BE2C (cell line): ENCODE measurements at places on chromosomes 16 and 17.

DNA sequence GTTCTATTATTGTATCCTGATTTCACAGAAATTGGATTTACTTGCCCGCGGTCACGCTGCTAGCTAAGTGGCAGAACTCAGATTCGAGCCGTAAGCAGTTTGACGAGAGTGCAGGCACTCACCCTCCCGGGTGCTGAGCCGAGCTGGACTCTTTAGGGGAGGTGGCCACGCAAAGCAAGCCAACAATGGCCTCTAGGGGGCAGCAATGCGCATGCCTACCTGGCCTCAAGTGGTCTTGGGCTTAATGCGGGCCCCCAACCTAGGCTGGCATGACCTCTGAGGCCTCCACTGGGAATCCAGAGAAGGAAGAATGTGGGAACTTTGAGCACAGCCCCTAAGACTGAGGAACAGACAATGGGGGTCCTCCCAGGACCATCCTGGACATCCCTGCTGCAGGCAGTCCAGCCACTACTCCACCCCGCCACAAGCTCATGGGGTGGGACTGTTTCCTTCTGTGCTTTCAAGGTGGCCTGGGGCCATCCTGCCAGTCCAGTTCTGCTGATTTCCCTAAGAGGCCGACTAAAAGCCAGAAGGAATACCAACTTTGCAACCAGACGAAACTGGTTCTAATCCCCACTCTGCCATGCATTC, 276.5 kb downstream of the XYLT1 start:
- DNase-seq: peak; percentile 68

DNA sequence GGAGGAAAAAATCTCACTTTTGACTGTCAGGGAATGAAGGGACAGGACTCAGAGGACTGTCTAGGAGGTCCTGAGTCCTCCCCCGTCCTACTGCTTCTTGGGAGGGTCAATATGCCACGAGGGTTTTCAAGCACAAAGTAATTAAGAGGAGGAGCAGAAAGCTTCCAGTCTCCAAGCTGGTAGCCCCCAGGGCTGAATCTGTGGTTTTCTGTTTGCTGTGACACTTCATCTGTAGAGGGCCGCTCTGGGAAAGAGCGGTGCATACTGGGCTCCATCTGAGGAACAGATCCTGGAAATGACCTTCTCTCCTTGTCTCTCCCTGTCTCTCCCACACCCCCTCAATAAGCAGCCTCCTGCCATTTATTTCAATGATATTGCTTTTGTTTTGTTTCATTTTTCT, 180.1 kb upstream of the SDK2 start:
- no peak for DNase-seq

GRCh38 chr17:28394337-28395116, 11.5 kb downstream of the SLC46A1 start:
- no peak for DNase-seq

- DNase-seq: no peak
Measured at GRCh38 chr17:16298140-16298662, 55.1 kb downstream of the CENPV start.

DNA sequence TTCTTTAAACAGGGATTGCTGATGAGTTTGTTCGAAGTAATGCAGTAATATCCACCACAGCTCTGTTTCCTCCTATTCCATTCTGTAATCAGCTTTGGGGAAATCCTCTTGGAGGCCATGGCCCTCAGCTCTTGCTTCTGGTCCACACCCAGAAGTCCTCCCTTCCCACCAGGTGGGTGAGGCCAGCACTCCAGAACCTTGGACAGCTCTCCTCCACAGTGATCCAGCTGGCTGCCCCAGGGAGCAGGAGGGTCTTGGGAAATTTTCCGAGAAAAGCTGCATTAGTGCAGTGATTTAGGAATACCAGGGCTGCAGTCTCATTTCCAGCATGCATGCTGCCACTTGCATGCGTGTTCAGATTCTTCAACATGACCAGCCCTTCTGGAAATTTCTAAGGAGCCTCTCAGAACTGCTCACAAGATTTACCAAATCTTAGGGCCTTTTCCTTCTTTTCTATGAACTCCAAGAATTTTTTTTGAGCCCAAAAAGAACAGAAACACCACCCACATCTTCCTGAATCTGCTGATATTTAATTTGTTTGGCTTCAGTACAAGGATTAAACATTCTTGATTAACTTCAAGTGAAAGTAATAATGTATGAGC, 4.2 kb downstream of the SMPD3 start:
- no peak for DNase-seq

DNA sequence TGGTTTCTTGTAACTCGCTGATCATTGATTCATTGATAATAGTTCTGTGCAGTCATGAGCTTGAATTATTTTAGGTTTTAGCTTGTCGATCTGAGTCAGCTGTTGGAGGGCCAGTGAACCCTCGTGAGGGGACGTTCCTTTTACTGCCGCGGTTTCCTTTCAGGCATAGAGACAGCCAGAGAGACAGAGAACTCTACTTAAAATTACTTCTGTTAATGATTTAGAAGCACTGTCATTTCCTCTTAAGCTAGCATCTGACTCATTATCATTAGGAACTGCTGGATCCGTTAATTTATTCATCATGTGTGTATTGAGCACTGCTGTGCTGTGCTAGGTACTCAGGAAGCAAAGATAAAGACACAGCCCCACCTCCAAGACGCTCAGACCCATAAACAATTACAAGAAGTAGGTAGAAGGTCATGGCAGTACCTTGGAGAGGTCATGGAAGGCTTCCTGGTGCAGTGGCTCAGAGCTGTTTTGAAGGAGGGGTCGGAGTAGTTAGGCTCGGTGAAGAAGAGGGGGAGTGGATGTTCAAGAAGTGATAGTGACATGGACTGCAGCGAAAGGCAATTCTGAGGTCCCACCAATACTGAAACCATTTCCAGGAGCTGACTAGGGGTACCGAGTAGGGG, 3.3 kb downstream of the PGS1 start:
- no peak for DNase-seq

DNA sequence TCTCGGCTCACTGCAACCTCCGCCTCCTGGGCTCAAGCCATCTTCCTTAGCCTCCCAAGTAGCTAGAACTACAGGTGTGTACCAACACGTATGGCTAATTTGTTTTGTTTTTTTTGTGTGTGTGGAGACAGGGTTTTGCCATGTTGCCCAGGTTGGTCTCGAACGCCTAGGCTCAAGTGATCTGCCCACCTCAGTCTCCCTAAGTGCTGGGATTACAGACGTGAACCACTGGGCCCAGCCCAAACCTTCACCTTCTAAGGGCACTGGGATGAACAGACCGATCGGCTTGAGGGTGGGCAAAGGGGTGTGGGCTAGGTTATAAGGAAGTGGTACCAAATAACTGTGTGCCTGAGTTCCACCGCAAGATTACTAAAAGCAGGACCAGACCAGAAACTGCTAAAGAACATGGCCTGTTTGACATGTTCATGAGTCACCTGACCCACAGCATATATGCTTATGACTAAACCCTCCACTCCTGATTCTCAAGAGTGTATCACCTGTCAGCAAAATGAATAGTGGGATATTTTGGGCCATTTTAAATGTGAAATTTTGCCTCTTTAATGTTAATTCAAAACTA, 8.1 kb downstream of the TMEM97 start:
- DNase-seq: no peak

- no peak for DNase-seq
Measured at GRCh38 chr17:34412965-34413441, 50.0 kb upstream of the CCL1 start.

DNA sequence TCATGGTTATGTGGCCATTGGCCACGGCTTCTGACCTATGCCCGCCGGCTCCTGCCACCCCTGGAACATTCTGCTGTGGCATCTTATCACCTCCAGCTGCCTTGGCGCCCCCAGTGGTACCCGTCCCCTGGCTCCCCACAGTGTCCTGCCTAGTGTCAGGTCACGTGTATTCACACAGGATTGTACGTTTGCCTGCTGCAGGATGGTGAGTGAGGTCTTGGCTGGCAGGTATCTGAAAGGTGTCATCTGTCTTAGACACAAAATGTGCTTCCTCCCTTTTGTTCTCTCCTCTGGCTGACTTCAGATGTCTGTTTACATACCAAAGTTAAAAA, 24.9 kb downstream of the DBNDD1 start:
- DNase-seq: no peak

GRCh38 chr17:29243792-29244191, 2.9 kb upstream of the CRYBA1 start:
- DNase-seq: peak; percentile 66

DNA sequence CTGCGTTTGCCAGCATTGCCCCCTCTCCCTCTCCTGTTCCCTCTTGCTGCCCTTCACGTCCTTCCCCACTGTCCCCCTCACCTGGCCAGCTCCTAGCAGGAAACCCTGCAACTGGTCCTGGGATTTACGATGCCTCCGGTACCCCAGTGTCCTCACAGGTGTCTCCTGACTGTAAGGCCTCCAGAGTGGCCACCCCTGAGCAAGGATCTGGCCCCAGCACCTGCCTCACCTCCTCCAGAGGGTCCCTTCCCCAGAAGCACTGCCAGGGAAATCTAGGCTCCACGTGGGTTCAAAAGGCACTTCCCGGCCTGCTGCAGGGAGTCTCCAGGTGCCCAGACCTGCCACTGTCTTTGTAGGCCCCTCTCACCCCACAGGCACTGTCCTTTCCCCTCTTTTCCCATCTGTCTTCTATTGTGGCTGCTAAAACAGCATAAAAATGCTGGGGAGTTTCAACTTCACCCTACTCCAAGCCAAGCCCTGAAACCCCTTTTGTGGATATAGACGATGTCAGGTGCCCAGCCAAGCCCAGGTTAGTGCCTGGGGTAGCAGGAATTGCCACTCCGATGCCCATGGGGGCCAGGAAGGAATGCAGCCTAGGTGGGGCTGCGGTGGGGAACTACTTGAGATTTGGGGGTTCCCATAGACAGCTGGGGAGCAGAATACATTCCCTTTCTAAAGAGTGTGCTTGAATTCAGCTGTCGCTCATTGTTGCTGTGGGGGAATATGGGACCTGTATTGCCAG, 25.7 kb downstream of the RAB11FIP4 start:
- no peak for DNase-seq

DNA sequence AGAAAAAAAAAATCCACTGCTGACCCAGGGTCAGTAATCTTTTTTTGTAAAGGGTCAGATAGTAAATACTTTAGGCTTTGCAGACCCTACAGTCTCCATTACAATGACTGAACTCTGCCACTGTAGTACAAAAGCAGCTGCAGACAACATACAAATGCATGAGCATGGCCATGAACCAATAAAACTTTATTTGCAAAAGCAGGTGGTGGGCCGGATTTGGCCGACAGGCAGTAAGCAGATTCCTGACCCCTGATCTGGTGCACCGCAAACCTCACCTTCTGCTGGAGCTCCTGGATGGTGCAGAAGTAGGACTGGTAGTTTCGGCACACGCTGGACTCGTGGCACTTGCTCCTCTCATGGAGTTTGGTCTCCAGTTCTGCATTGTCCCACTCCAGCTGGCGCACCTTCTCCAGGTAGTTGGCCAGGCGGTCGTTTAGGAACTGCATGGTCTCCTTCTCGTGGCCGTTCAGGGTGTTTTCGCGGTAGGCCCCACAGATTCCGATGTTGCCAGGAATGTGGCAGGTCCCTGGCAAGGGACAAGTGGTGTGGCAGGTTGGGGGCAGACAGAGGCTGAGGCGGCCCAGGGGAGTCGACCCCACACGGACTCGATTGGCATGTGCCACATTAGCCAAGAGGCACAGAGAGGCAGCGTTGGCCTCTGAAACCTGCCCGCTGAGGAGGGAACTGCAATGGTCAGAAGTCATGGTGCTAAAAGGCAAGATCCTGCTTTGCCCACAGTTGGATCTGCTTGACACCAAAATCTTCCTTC, 13.1 kb downstream of the KRT37 start:
- DNase-seq: no peak

DNA sequence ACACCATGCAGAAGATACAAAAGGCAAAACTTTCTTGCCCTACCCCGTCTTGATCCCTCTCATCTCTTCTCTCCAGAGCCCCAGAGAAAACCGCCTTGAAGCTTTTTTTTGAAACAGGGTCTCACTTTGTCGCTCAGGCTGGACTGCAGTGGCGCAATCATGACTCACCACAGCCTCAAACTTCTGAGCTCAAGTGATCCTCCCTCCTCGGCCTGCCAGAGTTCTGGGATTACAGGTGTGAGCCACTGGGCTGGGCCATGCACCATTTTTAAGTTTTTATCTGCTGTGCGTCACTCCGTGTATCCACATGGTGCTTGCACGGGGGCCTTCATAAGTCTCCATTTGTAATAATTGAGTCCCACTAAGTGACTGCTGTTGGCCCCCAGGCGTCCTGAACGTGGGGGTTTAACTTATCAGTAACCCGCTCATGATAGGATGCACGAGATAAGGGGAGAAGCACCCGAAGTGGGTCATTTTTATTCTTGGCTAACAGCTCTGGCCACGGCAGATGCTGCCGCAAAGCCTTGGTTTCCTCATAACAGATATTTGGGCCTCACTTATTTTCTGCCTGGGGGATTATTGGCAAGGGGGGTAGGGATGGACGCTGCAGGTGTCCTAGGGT, 8.6 kb downstream of the DNAH17 start:
- DNase-seq: no peak

DNA sequence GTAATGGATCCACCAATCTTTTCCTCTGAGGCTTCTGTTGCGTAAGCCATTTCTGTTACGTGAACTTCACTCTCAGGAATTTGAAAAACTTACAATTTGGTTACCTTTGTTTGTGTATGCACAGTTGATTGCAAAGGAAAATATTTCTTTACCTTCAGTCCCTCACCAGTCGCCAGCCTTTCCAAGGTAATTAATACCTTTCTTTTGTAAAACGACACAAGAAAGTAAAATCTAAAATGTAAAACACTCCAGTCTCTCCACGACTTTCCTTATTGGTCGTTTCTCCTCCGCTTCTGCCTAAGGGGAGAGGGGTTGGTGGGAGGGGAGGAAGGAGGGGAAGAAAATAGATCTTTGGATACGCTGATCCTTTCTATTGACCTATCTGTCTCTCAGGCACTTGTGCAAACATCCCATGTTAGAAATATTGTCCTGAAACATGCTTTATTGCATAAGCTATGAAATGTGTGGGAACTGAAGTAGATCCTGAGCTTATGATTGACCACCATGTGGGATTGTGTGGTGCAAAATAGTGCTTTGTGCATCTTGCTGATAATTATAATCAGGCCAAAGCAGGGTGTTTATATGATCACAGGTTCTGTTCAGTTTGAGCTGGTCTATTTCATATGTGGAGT, 32.4 kb upstream of the EFCAB13 start:
- DNase-seq: no peak

DNA sequence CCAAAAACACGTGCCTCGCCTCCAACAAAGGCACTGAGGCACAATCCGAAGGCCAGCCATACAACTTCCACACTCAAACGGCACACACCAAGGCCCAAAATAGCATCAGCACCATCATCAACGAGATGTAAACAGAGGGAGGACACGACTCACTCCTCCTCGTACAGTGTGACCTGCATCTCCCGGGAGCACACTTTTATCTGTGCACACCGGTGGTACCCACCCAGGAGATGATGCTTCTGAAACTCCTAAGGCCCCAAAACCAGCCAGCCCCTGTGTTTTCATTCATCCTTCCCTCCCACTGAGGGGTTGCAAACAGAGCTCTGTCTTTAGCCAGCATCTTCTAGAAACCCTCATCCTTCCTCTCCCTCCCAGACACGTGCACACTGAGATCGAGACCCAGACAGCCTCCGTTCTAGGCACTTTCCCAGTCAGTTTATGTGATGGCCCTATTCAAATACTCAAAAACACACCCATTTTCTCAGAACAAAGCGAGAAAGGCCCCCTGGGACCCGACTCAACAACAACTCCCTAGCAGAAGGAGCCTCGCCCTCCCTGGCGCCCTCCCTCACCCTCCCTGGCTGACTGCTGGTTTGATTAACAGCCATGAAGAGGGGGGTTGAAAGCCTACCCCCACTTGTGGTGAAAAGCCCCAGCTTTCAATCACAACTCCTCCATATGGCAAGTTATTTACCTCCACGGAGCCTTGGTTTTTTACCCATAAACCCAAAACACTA, 76.3 kb downstream of the GAS7 start:
- DNase-seq: no peak

GRCh38 chr16:7888411-7888810, 555.8 kb downstream of the RBFOX1 start:
- no peak for DNase-seq

GRCh38 chr17:44287651-44288050, 19.7 kb upstream of the SLC4A1 start:
- no peak for DNase-seq
